Heart left ventricle (tissue), 16 donors: ENCODE measurements at places on chromosomes 16 and 17. TPM values are rescaled to one million over a fixed set of nuclear protein-coding genes. Genes with fewer than 3 reads are reported as not detected.

The TMEM106A gene
- total RNA-seq, result 1.9 TPM

The KRT39 gene
- not detected for total RNA-seq

DNA sequence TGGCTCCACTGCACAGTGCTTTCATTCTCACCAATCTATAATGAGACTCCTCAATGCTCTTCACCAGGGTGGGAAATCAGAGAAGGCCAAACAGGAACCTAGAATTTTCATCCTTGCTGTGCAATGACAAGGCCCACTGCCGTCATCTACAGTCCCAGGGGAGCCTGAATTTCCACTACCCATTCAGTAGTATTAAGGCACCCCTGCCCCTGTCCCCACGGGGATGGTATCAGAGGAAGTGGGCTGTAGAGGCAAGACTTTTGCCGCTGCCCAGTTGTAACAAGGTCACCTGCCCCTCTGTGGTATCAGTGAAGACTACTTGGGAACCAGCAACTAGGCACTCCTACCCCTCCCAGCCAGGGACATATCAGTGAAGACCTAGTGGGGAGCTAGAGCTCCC is 104.5 kb downstream of the C16orf78 start:
- no peak for DNase-seq
- H3K36me3 ChIP-seq, result no peaks in the 10 kb centered on the region
- no peak overlapping the region for H3K4me3 ChIP-seq
- no peak overlapping the region for H3K27ac ChIP-seq

DNA sequence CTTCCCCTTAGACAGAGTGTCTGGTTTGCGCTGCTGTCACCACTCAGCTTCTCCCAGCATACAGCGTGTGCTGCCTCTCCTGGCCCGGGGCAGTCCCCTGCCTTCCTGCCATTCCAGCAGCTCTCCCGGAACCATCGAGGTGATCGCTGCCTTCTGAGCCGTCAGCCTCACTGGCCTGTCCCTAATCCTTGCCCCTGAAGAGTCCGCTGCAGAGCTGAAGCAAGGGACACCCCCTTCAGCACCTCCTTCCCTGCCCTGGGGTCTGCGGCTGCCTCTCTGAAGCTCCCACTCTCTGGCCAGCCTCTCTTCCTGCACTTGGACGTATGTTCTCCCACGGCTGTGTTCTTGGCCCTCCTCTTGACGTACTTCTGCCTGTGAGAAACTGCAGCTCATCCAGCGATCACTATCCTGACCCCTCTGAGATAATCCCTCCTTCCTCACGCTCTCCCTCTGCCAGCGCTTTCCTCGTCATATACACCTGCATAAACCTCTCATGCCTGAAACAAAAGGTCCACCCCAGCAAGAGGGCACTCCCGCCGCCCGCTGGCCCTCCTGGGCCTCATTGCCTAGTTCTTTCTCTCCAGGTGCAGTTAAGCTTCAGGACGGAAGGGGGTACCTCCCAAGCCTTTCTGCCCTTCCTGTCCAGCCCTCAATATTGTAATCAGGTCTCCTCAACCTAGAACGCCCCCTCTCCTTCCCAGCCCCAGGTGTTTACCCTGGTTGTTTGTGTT is 220.6 kb upstream of the CHMP6 start:
- H3K36me3 ChIP-seq, result no peaks in the 10 kb centered on the region
- H3K4me3 ChIP-seq, result no peak overlapping the region
- H3K27me3 ChIP-seq, result no peaks in the 10 kb centered on the region
- H3K4me1 ChIP-seq, result peaks cover 8% of the 10 kb centered on the region
- H3K27ac ChIP-seq, result no peak overlapping the region
- DNase-seq, result no peak

- no peak overlapping the region for H3K27ac ChIP-seq
- DNase-seq, result no peak
- peaks cover 3% of the 10 kb centered on the region for H3K4me1 ChIP-seq
- no peak overlapping the region for H3K4me3 ChIP-seq
- H3K36me3 ChIP-seq, result peaks cover 39% of the 10 kb centered on the region
Observed at GRCh38 chr17:64787921-64788271, 125.8 kb upstream of the SMURF2 start.

DNA sequence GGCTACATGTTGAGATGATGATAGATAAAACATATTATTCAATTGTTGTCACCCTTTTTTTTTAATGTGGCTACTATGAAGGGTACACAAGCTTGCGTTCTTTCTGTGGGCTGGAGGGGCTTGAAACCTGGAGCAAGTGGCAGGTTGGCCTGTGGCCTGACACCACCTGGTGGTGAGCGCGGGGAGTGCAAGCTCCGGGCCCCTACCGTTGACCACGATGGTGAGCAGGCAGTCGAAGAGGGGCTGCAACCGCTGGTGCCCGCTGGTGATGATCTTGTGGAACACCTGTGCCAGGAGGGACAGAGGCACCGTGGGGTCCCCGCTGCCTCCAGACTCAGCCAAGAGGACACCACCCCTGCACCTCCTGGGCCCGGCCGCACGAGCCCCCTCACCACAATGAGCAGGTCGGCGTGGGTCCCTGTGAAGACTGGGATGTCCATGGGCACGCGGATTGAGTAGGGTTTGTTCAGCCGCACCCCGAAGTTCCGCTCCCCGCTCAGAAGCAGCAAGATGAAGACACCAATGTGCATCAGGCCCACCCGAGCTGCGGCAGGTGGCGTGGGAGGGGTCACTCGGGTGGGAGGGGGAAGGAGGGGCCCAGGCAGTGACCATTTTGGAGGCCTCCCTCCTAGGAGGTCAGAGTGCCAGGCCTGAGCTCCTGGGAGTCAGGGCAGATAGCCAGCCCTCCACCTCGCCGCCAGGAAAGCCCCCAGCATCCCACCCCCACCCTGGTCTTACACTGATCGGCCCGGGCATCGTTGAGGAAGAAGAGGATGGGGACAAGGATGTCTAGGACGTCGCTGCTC is 14.4 kb downstream of the HID1 start:
- no peak overlapping the region for H3K4me3 ChIP-seq
- H3K27me3 ChIP-seq, result no peaks in the 10 kb centered on the region
- DNase-seq, result peak; percentile 74

DNA sequence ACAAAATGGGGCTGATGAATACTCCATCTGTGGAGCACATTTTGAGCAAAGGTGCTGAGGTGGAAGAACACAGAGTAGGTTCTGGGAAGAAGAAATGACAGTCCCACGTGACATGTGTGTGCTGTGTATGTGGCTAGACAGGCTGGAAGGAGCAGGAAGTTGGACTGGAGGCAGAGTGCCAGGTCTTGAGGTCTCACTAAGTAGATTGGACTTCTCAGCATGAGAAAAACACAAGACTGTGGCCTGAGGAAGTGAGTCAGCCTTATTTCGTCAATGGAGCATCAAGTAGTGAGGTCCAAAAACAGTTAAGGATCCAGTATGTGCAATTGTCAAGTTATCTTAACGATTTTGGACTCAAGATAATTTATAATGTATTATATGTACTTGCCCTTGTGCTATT is 736.5 kb downstream of the KCNJ2 start:
- no peak overlapping the region for H3K4me3 ChIP-seq
- H3K4me1 ChIP-seq, result no peaks in the 10 kb centered on the region
- no peaks in the 10 kb centered on the region for H3K36me3 ChIP-seq
- H3K27ac ChIP-seq, result peak overlapping the region; percentile 44
- no peaks in the 10 kb centered on the region for H3K27me3 ChIP-seq

The FA2H gene
- total RNA-seq, result not detected

DNA sequence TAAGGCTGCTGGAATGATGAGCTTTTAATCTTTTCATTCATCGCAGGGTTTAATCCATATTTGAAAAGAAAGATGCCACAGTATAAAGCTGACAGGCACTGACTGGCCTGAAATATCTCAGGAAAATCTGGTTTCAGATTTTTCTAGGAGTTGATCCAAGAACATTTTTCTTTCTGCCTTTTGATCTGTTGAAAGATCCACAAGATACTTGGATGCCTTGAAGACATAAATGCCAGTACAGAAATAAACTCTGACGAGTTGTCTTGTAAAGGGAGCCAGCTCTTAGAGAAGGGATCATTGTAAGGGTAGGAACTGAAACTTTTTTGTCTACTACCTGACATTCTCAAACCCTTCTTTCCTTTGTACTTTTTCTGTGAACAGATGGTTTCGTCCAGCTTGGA is 25.4 kb upstream of the KRT20 start:
- no peaks in the 10 kb centered on the region for H3K4me1 ChIP-seq
- no peaks in the 10 kb centered on the region for H3K36me3 ChIP-seq
- H3K4me3 ChIP-seq, result no peak overlapping the region
- H3K27ac ChIP-seq, result no peak overlapping the region
- peaks cover 3% of the 10 kb centered on the region for H3K27me3 ChIP-seq

The SNAI3 gene
- total RNA-seq, result 2.9 TPM

GRCh38 chr16:3720418-3720817 is 3.1 kb upstream of the TRAP1 start:
- no peaks in the 10 kb centered on the region for H3K36me3 ChIP-seq
- no peaks in the 10 kb centered on the region for H3K27me3 ChIP-seq
- no peak for DNase-seq
- H3K4me3 ChIP-seq, result no peak overlapping the region
- H3K27ac ChIP-seq, result no peak overlapping the region

GRCh38 chr16:82867485-82867884 is 240.7 kb downstream of the CDH13 start:
- H3K4me1 ChIP-seq, result peaks cover 5% of the 10 kb centered on the region
- no peak for DNase-seq
- no peaks in the 10 kb centered on the region for H3K36me3 ChIP-seq
- H3K27me3 ChIP-seq, result no peaks in the 10 kb centered on the region
- H3K27ac ChIP-seq, result no peak overlapping the region

DNA sequence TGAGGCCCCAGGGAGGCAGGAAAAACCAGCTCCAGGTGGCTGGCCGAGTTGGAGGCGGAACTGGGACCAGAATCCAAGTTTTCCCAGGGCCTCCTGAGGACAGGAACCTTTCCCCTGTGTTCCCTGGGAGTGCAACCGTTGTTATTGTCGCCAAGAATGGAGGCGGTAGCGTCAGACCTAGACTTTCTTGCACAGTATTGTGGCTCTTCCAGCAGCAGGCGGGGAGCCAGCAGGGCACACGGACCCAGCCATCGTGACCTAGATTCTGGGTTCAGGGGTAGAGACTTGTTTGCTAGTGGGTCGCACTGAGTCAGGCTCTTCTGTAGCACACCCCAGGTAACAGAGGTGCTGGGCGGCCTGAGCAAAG is 667 bp upstream of the KIF19 start:
- H3K4me1 ChIP-seq, result peaks cover 20% of the 10 kb centered on the region
- H3K36me3 ChIP-seq, result no peaks in the 10 kb centered on the region
- peaks cover 18% of the 10 kb centered on the region for H3K27me3 ChIP-seq
- DNase-seq, result no peak
- H3K27ac ChIP-seq, result peak overlapping the region; percentile 6

DNA sequence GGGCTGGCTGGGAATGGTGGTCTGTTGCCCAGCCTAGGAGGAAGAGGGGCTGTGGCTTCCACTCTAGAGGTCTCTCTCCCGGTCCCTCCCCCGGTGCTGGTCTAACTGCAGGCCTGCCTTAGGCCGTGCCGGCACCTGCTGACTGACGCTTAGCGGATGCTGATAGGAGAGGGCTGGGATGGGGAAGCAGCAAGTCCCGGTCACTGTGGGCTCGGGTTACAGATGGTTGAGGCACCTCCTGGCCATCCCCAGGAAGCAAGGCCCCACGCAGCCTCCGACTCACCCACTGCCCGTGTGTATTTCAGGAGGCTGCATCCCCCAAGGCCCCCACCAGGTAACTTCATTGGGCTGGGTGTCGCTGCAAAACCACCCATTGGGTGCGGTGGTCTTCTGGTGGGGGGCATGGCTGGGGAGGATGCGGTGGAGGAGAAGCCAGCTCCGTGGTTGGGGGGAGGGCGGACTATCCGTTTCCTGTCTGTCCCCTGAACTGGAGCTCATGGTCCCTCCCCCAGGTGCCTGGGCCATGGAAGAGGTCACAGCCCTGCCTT is 278.9 kb downstream of the SEC14L1 start:
- DNase-seq, result no peak
- H3K4me3 ChIP-seq, result no peak overlapping the region
- H3K27ac ChIP-seq, result peak overlapping the region; percentile 47

The RUNDC1 gene
- total RNA-seq, result 15.5 TPM

GRCh38 chr16:64428463-64429113 is 693.3 kb downstream of the CDH11 start:
- H3K4me3 ChIP-seq, result no peak overlapping the region
- no peaks in the 10 kb centered on the region for H3K36me3 ChIP-seq
- DNase-seq, result no peak
- H3K4me1 ChIP-seq, result no peaks in the 10 kb centered on the region
- H3K27me3 ChIP-seq, result no peaks in the 10 kb centered on the region

The TEKT1 gene
- total RNA-seq, result not detected
